Stimulated activated CD8-positive, alpha-beta memory T cell treated with anti-CD3 and anti-CD28 coated beads, Interleukin-12 subunit alpha, Interleukin-12 subunit beta, amount 100 ng/mL, for 4 hours (primary cell): ENCODE measurements at places on chromosomes 12 and 14.

DNA sequence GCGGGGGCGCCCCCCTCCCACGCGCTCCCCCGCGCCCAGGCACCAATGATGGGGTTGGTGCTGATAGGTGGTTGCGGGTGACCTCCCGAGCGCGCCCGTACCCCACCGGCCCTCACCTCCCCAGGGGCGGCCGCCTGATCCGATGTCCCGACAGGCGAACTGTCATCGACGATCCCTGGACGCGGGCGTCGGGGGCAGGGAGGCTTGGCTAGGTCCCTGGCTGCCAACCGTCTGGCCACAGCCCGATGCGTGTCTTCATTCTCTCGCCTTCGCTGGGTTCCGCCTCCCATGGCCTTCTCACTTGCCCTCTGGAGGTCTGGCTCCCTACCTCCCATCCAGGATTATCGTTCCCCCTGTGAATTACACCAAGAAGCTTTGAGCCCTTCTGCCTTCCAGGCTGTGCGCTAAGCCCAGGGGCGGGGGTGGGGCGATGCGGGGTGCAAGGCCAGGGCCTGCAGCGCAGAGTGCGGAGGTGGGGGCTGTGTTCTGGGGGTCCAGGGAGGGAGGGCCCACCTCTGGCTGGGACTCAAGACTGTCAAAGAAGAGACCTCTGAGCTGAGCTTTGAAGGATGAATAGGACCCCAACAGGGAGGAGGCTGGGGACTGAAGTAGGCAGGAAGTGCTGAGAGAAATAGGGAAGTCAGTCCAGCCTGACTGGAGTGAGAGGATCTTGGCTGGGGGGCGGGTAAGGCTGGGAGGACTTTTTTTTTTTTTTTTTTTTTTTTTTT, 7.7 kb upstream of the RACGAP1 start:
- DNase-seq, result no peak

- DNase-seq, result no peak
Observed at GRCh38 chr12:107328442-107329133, 235.2 kb upstream of the CRY1 start.

DNA sequence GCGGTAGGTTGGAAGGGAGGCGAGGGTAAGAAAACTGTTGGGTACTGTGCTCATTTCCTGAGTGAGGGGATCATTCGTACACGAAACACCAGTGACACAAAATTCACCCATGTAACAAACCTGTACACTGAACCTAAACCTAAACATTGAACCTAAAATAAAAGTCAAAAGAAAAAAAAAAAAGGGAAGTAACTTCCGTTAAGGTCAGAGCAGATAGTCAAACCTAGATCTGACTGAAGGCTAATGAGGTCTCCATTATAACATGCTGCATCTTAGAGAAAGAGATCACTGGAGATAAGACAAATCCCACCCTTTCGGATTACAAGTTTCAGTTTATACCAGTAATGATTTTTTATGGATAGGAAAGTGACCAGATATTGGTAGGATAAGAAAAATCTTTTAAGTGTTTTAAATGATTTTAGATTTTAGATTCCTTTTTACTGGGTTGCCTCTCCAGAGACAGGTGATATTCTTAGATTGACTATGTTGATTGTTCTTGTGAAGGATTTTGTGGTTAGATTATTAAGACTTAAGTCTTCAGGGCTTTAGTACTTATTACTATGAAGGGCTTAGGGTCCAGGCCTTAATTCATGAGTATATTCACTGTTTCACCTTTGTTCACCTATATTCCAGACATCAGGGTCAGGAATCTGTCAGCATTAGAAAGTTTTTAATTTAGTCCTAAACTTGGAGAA, 11.2 kb upstream of the NCKAP1L start:
- no peak for DNase-seq

DNA sequence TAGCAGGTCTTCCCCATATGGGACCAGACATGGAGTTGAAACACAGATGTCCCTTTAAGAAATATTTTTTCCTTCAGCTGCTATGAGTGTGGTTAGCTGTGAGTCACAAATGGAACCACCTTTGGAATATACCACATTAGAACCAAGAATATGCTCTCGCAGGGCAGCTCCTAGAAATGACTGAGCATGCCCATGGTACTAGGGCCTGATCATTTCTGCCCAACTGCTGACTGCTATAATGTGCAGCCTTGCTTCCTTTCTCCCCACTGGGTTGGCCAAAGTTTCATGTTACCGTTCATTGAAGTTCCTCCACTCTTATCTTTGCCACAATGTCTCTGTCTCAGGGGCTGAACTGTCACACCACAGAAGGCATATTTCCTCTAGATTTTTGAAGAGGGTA, 1074.6 kb downstream of the FLRT2 start:
- no peak for DNase-seq

DNA sequence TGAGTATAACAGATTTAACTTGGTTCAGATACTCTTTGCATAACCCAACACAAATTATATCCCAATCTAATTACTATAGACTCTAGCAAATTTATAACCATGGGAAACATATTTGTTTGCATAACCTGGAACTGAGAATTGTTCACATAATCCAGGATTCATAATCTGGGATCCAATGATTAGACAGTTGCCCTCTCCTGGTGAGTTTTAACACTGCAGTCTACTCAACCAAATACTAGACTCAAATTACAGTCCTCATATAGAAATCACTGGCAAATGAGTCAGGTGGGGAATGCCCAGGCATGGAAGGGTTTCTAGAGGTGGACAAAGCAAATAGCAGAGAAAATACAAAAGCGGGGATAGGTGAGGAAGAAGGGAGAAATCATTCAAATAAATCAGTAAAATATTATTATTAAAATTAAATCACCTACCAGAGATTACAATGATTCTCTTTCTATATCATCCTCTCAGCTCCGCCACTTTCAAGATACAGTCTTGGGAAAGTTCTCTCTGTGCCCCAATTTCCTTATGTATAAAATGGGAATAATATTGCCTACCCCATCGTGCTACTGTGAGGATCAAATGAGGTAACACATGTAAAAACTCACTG, 9.4 kb downstream of the GCH1 start:
- no peak for DNase-seq

GRCh38 chr12:4719821-4720636, at the start of gene GALNT8:
GALNT8 (plus strand) TSS chr12:4720400; CDS start chr12:4720678, 278 bp downstream.
- no peak for DNase-seq

DNA sequence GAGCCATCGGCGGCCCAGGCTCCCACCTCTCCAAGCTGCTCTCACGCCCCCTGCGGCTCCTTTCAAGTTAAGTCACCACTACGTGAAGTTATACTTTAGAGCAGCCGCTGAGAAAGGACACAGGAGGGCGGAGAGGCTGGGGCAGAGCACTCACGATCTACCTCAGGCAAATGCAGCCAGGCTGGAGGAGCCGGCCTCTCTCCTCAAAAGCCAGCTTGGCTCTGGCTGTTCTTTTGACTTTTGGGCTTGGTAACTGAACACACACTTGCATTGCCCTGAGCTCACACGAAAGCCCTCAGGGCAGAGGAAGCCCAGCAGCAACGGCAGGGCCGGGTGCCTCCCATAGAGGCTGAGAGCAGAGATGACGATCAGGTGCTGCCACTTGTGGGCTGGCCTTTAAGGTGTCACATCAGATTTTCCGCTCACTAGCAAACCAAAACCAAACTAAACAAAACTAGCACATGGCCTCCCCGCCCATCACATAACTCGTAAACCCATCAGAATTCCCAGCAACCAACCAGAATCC, 75.2 kb downstream of the PITPNM2 start:
- DNase-seq, result peak; percentile 61

DNA sequence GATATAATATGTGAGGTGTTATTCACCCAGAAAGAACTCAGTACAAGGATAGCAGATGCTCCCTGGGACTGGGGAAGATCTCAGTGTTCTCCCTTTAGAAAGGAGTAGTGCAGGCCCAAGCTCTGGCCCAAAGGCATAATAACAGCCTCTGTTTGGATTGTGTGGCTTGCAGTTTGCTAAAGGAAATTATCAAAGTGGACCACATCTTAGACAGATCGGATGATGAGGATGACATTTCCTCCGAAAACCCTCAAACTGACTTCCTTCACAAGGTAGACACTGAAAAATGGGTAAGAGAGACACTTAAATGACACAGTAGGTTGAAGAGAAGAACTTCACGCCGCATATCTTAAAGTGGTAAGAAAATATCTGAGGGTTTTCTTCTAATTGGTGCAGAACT, 26.1 kb downstream of the SMCO2 start:
- no peak for DNase-seq

- DNase-seq, result no peak
Observed at GRCh38 chr14:74109369-74109768, 24.6 kb downstream of the LIN52 start.

DNA sequence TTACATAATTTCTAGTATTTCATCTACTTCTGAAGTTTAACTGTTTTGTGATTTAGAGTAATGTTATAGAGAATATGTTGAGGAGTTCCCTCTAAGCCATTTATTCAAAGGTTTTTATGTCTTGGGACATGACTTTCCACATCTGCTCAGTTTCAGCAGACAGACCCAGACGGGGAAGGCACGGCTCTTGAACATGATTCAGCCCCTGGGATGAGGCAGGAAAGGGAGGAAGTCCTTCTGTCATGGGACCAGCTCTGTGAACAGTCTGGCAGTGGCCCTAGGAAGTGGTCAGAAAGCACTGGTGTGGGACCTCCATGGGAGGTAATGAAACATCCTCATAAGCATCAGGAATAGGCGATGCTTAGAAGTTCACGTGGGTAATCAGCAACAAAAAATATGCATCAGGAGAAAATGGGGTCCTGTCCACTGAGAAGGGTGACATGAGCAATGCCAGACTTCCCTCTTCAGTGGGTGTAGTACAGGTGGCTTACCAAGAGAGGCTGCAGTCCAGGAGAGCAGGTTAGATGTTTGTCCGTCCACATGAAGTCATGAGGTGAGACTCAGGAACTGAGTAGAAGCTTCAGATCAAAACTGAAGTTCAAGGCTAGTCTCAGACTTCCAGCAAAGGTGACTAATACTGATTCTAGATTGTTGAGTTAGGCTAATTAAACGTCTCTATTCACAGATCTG, 248.5 kb downstream of the IPO8 start:
- DNase-seq, result no peak
